ENCODE measurements at places on chromosomes 6 and 20.

DNA sequence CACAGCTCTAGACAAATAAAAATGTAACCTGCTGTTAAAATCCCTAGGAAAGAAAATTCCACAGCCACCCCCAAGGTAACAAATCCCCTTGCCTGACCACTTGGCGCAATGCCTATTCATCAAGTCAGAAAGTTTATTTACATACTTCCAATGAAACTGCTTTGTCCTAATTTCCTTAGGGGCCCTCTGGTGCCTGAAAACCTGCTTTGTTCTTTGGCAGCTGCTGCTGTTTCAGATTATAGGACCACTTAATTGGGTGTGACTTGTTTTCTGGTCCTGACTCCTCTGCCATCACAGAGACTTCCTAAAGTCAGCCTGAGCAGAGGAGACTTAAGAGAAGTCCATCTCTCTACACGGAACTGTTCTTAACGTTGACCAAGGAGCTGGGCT lies 323.6 kb downstream of the UBE3D start:
- no peak for DNase-seq

DNA sequence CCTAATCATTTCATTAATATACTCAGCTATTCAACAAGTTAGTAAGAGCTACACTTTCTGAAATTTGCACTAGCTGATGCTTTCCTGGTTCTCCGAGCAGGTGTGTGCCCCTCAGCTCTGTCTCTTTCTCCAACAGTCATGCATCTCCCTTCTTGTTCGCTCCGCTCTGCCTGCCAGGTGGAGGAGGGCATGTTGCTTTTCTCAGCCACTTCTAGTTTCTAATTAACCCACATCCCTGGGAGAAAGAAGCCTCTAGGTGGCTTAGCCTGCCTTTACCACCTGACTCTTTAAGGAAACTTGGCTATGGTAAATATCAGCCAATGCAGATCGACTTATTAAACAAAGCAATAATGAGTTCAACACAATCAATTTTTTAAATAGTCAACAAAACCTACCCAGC lies 34.2 kb downstream of the LRFN2 start:
- DNase-seq = no peak

DNA sequence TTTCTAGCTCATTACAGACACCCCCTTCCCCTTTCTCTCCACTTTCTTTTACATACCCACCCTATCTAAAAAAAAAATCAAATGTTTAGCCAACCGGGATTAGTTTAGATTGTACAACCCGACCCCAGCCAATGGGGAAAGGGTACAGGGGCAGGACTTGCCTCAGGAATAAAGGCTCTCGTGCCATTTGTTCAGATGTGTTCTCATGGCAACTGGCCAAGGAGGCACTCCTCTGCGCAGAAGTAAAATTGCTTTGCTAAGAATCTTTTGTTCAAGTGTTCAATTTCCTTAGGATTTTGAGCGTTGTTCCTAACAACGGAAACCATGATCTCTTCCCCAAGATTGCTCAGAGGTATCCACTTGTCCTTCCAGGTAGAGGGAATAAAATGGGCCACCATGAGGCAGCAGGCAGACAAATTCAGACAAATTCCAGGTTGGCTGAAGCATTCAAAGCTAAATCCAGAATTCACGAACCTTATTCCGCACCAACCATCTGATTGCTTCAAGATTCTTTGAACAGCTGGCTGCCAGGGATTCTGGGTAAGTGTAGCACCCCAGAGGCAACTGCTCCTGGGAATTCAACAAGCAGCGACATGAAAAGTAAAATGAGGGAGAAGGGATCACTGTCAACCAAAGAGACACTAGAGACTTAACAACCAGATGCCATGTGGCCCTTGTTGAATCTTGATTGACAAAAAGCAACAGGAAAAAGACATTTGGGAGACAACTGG lies 431.8 kb downstream of the PREX1 start:
- no peak for DNase-seq

DNA sequence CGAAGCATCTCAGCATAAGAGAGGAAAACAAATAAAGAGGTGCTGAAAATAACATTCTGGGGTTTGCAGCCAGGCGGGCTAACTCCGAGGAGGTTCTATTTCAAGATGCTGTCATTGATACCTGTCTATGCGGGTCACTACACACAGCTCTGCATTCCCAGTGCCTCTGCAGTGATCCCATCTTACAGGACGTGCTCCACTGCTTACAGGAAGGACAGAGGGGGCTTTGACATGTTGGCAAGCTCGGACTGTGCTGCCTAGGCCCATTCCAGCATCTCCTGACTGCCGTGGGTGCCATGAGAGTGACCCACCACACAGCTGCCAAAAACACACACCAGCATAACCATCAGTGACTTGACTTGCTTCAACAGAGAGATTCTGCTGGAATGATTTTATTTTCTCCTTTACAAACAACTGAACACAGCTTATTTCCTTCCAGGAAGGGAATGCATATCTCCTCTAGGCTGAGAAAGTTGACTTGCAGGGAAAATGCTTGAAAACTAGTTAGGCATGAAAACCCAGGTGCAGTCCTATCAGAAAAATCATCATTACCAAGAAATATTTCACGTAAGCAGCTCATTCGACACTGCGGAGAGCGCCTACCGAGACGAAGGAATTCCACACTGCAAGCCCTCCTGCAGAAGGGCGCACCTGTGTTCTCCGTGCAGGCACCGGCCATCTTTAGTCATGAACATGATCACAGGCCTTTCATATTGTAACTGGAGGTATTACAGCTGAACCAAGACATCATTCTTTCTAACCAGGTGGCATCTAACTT lies 62.5 kb downstream of the RAMACL start:
- DNase-seq = no peak
